MM.1S (cell line): ENCODE measurements at places on chromosomes 2 and 18.

DNA sequence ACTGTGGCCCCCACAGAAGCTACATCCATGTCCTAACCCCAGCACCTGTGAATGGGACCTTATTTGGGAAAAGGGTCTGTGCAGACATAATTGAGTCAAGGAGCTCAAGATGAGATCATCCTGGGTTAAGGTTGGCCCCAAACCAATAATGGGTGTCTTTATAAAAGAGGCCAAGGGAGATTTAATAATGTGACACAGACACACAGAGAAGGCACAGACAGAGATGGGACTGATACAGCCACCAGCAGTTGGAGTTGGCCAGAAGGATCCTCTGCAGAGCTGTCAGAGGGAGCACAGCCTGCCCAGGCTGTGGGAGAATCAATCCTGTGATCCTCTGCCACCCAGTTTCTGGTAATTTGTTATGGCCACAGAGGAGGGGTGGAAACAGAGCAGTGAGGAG lies 26.0 kb downstream of the SNORC start:
- no peak for DNase-seq

- DNase-seq, result no peak
These were observed 165.2 kb upstream of the KLF7 start for GRCh38 chr2:207330912-207331311.

GRCh38 chr2:137031731-137032130 lies 266.4 kb downstream of the THSD7B start:
- DNase-seq, result no peak

DNA sequence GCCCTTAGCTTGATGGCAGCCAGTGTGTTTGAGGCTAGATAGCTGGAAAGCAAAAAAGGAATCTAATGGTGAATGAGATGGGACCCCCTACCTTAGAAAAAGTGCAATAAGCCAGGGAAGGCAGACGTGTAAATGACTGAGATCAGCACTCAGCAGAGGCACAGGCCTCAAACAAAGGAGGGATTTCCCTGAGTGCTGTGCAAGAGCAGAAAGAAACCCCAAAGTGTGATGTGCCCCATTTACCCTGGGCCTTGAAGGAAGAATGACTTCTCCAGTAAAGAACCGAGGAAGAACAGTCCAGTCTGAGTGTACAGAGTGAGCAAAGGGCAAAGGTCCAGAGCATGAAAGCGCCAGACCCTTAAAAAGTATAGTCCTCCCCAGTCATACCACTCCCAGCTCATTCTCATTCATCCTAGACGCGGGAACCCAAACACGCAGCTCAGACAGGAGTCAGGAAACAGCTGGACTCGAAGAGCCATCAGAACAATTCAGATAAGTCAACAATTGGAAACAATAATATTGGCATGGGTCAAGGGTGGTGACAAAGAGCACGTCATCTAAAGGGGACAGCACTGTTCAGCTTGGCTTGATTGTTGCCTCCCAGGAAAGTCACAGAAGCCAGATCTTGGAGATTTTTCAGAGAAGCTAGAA lies 121.7 kb downstream of the INO80D start:
- no peak for DNase-seq

DNA sequence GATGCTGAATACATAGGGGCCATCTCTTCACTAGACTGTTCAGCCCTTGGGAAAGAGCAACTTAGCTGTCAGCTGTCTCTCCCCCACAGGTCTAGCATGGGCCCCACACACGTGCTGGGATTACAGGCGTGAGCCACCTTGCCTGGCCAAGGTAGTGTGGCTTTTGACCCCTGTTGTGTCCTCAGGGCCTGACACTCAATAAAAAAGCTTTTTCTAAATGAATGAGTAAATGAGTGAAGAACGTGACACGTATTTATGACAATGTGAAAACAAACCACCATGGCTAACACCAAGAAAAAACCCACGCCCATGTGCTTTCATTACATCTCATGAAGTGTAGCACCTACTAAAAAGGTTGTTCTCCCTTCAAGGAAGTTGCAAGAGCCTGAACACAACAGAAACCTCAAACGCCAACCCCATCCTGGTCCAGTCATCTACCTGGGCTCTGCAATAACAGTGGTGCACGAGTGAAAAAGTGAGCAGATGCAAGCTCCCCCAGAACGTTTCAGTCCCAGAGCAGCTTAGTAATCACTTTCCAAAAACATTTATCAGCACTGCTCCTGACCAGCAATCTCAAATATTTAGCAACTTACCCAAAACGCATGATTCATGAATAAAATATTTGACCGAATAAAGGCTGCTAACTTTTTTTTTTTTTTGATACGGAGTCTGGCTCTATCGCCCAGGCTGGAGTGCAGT lies 3.4 kb downstream of the WDFY1 start:
- DNase-seq, result no peak

GRCh38 chr2:231530099-231531011 lies at the start of gene NMUR1:
TSS of gene NMUR1 (minus strand) at chr2:231530445. CDS start at chr2:231530361, 84 bp downstream.
- peak; percentile 53 for DNase-seq

GRCh38 chr18:55432307-55433040 lies 155.5 kb downstream of the TCF4 start:
- DNase-seq, result no peak

- no peak for DNase-seq
These were observed 122.2 kb downstream of the SATB2 start for GRCh38 chr2:199335502-199335901.

- DNase-seq, result no peak
These were observed 322.0 kb downstream of the SUCLG1 start for GRCh38 chr2:84137034-84137433.

- no peak for DNase-seq
These were observed 532.9 kb downstream of the ZNF516 start for GRCh38 chr18:75962036-75962572.
